ENCODE measurements at places on chromosomes 6 and 20.

DNA sequence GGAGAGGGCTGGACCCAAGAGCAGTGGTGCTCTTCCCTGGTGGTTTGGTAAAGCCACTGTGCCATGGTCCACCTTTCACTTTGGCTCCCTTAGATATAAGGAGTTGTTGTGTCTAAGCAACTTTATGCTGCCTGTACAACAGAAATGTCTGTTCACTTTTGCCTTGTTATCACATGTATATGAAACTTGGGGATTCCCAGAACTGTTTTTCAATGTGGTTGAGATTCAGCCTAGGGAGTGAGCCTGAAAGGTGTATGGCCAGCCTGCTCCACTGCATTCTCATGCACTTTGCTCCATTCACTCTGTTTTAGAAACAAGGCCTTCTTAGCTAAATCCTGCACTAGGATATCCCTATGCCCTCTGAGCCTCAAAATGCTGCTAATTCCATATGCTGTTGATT is 234.5 kb upstream of the THEMIS start:
- no peak for DNase-seq

DNA sequence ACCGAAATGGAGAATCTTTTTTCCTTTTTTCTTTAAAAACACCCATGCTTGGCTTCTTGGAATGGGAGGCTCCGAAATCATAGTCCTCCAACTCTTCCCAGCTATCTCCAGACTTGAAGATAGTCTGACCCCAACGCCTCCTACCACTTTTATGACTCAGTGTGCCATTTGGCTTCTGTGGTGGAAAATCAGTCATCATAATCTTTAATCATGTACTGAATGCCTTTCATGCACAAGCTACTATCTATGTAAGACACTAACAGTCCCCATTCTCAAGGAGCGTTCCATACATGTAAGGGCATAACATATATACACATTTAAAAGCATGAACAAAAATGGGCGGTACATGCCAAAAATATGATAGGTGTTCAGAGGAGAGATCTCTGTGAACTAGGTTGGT is 44.1 kb downstream of the TMEM14B start:
- DNase-seq = no peak

- no peak for DNase-seq
Observed at GRCh38 chr20:43721429-43722152, 5.2 kb downstream of the GTSF1L start.

GRCh38 chr20:48837014-48837413 is 9.2 kb upstream of the PREX1 start:
- no peak for DNase-seq

- no peak for DNase-seq
Observed at GRCh38 chr6:166244353-166245045, 63.7 kb downstream of the PRR18 start.

DNA sequence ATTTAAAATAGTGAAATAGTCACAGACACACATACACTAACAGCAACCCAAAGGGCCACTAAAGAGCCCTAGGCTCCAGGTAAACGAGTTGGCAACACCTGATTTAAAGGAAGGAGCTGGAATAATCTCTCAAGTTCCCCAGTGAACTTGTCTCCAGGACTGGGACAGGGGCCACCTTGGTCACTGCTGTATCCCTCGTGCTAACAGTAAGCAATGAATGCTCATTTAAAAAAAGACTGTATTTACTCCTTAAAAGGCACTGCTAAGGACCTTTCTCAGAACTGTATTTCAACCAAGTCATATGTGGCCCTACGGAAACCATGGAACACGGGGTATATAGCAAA is 1.3 kb downstream of the DIDO1 start:
- DNase-seq = no peak

- DNase-seq = no peak
Observed at GRCh38 chr6:112252571-112253497, 1.5 kb downstream of the LAMA4 start.

GRCh38 chr6:119476024-119476423 is 126.5 kb upstream of the MAN1A1 start:
- DNase-seq = no peak

GRCh38 chr6:30942338-30943060 is 1.7 kb downstream of the MUCL3 start:
- peak; percentile 84 for DNase-seq

GRCh38 chr20:46111028-46111835 is 6.9 kb upstream of the CD40 start:
- no peak for DNase-seq

DNA sequence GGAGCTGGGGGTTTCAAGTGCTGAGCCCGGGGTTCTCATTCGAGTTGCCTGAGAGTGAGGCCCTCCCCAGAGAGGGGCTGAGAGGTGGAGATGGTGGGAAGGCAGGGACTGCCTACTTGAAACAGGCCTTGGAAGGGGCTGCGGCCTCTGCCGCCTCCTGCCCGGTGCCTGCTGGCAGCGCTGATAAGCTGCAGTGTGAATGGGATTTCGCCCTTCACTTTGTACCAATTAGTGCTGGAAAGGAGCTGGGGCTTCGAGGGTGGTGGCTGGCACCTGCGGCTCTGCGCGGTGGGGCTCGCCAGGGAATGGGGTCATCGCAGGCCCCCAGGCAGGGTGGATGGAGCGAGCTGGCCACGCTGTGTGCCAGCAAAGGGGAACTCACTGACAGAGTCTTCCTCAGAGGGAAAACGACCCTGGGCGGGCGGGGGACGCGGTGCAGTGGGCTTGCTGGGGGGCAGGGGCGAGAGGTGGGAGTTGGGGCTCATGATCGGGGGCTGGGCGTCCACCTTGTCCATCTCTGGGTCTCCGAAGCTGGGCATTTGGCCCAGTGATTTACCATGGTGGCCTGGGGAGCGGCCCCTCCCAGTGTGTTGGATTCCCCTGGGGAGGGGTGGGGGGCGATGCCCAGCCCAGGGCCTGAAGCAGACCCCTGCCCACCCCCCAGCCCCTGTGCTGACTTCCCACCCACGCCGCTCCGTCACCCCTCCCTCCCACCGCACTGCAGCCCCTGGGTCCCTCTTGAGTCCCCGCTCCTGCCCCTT is 22.9 kb downstream of the COL20A1 start:
- DNase-seq = no peak

GRCh38 chr20:24376311-24377099 is 92.9 kb upstream of the SYNDIG1 start:
- no peak for DNase-seq
